Esophagus mucosa (tissue), 1 donor: ENCODE measurements at places on chromosomes 7 and 10. TPM values are rescaled to one million over a fixed set of nuclear protein-coding genes. Genes with fewer than 3 reads are reported as not detected.

- no peak for ATAC-seq
Measured at GRCh38 chr7:30705008-30705407, 22.8 kb upstream of the CRHR2 start.

DNA sequence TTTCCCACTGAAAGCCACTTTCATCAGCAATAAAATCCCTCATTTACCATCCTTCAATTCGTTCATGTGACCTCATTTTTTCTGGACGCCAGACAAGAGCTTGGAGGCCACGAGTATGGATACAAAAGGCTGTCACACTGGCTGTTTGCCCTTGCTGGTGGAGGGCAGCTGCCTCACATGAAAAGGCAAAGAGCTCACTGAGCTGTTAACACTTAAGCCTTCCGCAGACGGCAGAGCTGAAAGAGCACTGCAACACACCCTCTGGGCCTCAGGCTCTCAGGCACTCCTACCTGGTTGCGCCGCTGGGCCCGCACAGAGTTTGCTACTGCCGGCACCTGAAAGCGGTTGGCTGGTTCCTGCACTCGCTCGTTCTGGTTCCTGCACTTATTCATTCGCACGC, 193.5 kb downstream of the CFTR start:
- peak; percentile 98 for ATAC-seq

GRCh38 chr10:11437391-11438142, 173.9 kb downstream of the USP6NL start:
- ATAC-seq = peak; percentile 20

- peak; percentile 63 for ATAC-seq
Measured at GRCh38 chr7:3154881-3155494, 111.3 kb upstream of the CARD11 start.

DNA sequence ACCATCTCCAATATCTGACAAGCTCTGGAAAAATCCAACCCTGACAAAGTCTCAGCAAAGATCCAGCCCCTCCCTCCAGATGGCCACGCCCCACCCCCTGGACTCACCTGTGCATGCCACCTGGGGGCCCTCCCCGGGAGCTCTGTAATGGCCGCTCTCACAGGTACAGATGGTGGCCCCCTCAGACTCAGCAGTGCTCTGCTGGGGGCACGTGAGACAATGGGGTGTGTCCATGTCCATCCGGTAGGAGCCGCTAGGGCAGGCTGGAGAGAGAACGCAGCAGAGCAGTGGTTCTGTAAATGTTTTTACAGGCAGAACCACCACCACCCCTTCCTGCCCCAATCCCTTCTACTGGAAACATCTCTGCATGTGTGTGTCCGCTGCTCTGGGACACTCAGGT, 9.5 kb downstream of the EPHA1 start:
- ATAC-seq = peak; percentile 7

DNA sequence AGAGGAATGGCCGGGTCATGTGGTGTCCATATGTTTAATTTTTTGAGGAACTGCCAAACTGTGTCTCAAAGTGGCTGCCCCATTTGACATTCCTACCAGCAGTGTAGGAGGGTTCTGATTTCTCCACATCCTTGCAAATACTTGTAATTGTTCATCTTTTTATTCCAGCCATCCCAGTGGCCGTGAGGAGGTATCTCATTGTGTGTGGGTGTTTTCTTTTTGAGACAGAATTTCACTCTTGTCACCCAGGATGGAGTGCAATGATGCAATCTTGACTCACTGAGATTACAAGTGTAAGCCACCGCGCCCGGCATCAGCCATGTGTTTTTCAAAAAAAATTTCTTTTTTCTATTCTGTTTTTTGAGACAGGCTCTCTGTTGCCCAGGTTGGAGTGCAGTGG, 38.7 kb upstream of the DLG5 start:
- ATAC-seq = peak; percentile 37

DNA sequence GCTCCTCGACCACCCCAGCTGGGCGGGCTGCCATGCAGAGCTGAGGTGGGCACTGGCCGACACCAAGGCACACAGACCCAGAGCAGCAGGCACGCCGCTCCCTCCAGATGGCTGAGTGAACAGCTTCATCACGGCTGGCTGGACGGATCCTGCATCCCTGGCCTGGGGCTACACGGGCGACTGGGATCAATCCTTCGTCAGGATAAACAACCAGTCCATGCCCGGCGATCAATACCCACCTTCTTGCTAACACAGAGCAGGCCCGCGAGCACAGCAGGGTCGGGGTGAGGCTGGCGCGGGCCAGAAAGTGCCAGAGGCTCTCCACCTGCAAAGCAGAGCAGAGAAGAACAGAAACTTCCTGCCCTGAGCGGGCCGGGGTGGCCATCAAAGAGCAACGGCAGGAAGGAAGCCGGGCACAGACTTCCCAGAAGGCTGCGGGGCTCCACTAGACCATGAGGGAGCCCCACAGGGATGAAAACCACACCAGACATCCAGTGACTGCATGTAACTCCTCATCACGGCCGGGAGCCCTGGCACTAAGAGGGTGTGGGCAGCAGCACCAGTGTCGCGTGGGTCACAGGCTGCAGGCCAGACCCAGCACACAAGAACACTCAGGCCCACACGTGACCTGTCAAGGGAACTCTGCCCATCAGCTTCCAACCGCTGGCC, 166.4 kb downstream of the MAD1L1 start:
- no peak for ATAC-seq

GRCh38 chr7:107999779-108000560, 3.0 kb downstream of the LAMB1 start:
- ATAC-seq = no peak

- ATAC-seq = peak; percentile 72
Measured at GRCh38 chr7:698515-699475, 27.7 kb upstream of the DNAAF5 start.

DNA sequence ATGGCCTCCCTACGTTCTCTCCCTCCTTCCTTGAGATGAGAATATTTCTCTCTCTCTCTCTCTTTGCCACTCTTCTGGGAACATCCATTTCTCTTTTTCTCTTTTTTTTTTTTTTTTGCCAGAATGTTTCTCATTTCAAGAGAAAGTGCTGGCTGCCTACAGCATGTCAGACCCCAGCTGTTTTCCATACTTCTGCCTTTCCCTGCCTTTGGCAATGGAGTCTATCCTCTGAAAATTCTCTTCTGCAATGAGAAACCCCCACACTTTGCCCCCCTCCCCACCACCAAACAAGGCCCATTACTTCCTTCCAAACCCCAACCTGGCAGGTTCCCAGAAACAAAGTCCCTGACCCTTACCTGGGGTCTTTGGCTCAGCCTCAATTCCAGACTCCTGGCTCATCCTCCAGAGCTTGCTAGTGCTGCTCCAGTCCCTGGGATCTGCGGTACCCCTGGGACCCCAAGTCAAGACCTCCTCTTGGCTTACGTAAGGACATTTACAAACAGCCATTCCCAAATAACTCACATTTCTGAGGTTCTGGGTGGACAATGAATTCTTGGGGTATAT, 17.4 kb upstream of the CCL26 start:
- no peak for ATAC-seq

DNA sequence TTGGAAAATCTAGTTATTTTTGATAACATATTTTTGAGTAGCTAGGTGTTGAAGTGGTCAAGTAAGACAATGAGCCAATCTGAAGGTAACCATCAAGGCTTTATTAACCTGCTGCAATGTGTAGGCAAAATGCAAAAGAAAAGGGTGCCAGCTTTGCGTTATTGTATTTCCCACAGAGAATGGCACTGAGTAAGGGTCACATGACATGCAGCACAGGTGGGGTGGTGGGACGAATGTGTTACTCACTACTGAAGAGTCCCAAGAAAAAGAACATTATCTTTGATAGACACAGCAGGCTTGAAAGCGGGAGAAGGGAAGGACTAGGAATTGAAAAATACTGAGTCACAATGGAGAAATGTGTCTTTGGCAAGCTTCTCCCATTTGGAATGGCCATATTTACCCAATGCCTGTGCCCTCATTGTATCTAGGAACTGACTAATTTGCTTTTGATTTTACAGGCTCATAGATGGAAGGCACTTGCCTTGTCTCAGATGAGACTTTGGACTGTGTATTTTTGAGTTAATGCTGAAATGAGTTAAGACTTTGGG, 898.6 kb upstream of the POT1 start:
- no peak for ATAC-seq

- ATAC-seq = no peak
Measured at GRCh38 chr7:90661290-90662151, 65.4 kb downstream of the CDK14 start.

DNA sequence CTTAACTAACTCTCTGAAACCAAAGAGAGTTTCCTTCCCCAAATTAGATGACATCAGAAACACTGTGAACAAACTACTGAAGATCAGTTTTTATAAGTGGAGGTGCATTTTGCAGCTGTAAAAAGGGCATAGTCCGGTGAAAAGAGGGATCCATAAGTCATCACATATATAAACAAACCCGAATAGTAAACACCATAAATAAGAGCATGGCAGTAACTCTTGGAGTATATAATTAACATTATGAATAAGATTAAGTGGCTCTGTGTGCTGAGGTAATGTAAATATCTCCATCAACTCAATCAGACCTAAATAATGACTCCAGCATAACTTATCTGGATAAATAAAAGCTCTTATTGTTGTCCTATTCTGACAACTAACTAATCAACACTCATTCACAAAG, 43.0 kb upstream of the SHTN1 start:
- ATAC-seq = no peak

GRCh38 chr10:19245889-19246752, 197.5 kb downstream of the MALRD1 start:
- ATAC-seq = no peak

GRCh38 chr10:89699581-89700064, 1.8 kb upstream of the KIF20B start:
- no peak for ATAC-seq

GRCh38 chr10:74334221-74334620, 183.2 kb downstream of the ADK start:
- no peak for ATAC-seq

DNA sequence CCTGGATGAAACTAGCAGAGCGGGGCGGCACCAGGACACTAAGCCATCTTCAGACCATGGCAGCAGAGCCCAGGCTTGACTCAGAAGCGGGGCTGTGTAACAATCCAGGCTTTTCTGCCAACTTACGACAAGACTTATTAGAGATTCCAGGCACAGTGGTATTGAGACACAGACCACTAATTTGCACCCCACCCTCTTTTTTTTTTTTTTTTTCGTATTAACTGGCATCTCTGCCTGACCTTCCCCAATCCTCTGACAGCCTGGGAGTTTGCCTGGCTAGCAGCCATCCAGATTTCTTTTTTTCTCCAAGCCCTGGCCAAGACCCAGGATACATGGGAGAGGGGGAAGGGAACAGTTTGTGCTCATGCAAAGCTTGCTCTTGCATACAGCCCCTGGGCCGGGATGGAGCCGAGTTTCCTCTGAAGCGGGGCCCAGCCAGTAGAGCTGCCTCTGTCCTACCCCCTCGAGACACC, 182.4 kb downstream of the PLXNA4 start:
- ATAC-seq = no peak

DNA sequence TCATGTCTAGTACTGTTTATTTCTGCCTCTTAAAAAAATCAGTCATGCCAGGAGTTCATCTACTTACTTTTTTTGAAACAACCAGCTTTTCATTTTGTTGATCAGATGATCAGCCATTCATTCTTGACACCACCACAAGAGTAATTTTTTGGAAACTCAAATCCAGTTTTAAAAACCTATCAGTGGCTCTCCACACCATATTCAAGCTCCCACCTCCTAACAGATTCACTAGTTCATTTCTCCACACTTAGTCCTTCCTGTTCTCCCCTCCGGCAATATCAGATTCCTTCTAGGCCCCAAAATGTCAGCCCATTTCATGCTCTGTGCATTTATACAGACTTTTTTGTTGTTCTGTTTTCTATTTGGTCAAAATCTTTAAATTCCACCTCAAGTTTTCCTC, 341.6 kb downstream of the RNLS start:
- ATAC-seq = no peak

DNA sequence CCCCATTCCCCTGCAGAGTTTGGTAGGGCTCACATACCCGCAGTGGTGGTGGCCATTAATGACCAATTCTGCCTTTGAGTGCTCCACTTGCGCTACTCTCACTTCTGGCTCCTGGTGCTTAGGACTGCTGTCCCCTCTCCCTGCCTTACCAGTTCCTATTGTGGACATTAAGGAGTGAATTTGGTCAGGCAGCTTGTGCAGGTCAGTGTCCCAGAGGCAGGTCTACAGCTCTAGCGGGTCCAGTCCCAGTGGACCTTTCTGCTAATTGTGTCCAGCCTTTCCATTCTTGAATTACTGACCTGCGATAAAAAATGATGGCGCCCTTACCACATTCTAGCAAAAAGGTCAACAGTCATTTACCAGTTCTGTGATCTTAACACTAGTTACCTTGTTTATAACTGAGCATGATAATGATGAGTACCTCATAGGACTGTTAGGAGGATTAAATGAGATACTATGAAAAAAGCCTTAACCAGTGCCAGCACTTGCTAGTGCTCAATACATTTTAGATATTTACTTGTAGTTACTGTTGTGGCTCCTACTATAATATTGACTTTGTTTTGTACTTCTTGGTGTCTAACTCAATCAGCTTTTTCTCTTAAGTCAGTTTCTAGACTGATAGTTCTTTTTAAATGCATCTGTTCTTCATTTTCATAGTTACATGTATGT, 14.1 kb downstream of the ST7 start:
- ATAC-seq = no peak

- peak; percentile 78 for ATAC-seq
Measured at GRCh38 chr10:77504873-77505257, 132.7 kb downstream of the KCNMA1 start.

GRCh38 chr10:83469728-83470331, 669.5 kb upstream of the GHITM start:
- no peak for ATAC-seq

DNA sequence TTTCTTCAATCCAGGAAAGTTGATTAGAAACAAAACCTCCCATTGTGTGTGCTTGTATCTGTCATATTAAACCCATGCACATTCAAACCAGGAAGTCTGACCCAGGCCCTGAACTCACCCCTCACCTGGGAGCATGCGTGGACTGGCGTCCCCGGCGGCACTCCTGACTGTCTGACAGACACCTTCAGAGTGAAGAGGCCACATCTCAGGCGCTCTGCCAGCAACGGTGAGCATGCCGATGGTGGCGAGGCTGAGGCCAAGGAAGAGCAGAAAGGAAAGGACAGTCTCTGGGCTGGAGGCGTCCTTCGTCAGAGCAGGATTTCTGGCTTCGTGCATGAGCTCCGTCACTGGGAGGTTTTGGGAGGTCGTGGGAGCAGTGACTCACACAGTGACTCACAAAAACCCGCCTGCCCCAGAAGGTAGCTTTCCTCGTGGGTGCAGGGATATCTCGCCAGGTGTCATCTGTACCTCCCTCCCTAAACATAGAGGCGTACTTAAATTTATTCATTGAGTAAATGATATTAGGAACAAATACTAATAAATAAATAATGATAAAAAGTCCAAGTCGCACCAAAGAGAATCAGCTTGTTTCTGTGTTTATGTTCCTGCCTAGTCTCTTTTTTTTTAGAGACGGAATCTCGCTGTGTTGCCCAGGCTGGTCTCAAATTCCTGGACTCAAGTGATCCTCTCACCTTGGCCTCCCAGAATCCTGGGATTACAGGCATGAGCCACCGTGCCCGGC, 13.5 kb downstream of the IQCE start:
- peak; percentile 63 for ATAC-seq

The GIMAP7 gene
- total RNA-seq = 2.7 TPM

The TMEM229A gene
- total RNA-seq = not detected

The MDFIC gene
- total RNA-seq = 23.2 TPM

The CNTNAP2 gene
- total RNA-seq = 1.2 TPM

The SUN3 gene
- not detected for total RNA-seq

The CASP7 gene
- 14.0 TPM for total RNA-seq

The HHEX gene
- 1.1 TPM for total RNA-seq

The CYREN gene
- 39.6 TPM for total RNA-seq

The C10orf105 gene
- not detected for total RNA-seq

The CPA1 gene
- total RNA-seq = not detected

The PDE6C gene
- not detected for total RNA-seq

The LIPJ gene
- 0.12 TPM for total RNA-seq
